ENCODE measurements at places on chromosomes 2 and 18. TPM values are rescaled to one million over a fixed set of nuclear protein-coding genes. Genes with fewer than 3 reads are reported as not detected.

PTPRM gene
- total RNA-seq = 14.0 TPM

GRCh38 chr2:26430826-26431225, 29.1 kb downstream of the DRC1 start:
- no peak for DNase-seq

DNA sequence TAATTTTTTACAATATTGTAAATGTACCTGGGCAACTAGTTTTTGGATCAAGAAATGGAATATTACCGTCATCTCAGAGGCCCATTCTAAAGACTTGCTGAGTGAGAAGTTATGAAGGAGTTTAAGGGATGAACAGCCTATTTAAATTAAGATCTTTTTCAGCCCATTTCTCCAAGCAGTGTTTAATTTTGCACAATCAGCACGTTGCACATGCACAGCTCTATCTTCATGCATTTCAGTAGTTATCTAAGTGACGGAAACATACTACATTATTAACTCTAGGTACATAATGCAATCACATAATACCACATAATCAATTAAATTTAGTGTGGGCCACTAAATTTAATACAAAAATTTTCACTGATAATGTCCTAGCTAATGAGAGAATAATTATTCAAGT, 582.1 kb upstream of the DSEL start:
- DNase-seq = no peak

DNA sequence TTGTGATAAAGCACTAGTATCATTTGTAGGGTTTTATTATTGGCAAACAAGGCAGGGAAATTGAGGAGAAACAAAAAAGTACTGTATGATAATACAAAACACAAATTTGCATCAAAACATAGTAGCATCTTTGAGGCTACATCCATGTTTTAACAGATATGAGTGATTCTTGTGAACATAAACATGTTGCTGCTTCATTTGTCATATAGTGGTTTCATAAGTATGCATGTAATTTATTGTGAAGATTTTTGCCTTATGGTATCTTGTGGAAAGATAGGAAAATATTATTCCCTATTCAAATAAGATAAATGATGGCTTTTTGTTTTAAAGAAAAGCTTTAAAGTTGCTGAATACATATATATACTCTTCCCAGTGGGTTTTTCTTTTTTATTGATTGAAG, 60.3 kb downstream of the VRK2 start:
- no peak for DNase-seq

GRCh38 chr2:7430869-7431641, 513.8 kb downstream of the RNF144A start:
- DNase-seq = peak; percentile 77

GRCh38 chr2:232412986-232413385, 6.3 kb downstream of the ALPG start:
- DNase-seq = no peak

DNA sequence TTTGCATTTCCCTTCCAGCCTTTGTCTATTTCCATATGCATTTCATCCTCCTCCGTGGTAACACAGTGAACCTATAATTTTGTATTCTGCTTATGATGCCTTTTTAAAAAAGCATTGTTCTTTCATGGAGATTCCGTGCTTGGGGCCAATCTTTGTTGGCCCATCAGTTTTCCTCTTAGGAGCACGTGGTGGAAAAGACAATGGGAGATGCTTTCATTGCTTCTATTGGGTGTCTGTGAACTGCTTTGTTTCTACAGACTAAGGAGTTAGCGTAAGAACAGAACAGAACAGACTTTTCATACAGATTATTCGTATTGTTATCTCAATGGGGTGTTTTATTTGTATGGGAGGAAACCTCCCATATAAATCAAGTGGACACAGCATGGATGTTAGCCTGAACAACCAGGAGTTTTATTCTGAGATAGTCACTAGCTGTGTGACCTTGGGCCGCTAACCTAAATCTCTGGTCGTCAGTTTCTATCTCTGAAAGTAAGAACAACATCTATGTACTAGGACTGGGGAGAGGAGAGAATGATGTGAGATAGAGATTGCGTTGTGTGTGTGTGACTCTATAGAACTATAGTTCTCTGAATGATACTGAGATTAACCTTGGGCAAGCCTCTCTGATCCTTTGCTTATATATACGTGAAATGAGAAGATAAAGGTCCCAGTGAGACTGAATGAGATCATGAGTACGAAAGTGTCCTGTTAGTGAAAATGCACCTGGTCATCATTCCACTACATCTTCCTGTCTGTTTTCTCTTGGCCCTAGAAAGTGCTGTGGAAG, 22.9 kb upstream of the YWHAQ start:
- no peak for DNase-seq

DNA sequence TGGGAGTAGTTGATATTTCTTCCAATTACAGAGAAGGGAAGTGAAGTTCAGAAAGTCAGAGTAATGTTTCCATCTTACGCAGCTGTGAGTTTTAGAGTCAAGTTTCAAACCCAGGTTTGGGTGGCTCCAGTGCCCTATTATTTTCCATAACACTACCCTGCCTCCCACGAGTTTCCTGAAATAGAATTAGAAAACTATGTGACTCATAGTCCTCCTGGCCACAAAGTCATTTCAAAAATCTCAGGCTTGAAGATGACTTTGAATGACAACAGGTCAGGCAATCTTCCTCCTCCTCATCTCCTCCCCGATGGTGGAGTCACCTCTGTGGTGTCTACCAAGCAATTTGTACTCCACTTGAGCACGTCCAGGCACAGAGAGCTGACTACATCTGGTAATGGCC, 212.3 kb upstream of the TRIB2 start:
- DNase-seq = peak; percentile 60

- DNase-seq = no peak
Measured at GRCh38 chr2:144111437-144111836, 408.5 kb downstream of the ZEB2 start.

DNA sequence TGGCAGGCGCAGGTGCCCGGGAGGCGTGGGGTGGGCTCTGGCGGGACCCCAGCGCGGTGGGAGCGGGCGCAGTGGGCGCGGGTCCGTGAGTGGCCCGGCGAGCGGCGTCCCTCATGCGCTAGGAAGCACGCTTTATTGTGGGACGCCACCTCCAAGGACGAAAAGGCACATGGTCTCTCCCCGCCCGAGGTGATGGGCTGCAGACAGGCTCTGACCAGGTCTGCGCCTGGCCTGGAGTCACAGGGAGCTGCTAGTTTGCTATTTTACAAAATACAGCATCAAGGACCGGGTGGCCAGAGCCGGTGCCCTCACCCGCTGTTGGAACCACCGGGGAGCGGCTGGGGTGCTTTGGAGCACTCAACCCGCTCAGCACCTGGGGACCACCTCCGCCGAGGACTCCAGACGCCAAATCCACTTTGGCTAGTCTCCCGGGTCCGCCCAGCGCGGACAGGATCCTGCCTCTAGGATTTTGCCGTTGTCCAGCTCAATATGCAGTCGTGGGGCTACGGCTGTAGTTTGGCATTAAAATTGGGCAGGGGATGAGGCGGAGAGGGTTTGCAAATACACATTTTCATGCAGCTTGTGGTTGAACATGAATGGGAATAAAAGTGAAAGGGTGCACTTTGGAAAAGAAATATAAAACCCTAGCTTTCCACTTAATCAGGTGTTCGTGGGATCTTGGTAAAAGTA, 65.4 kb downstream of the LRRFIP1 start:
- peak; percentile 61 for DNase-seq

Data from activated CD4-positive, alpha-beta T cell treated with anti-CD3 and anti-CD28 coated beads for 36 hours (primary cell).